ENCODE measurements at places on chromosomes 3 and 15.

GRCh38 chr15:77276096-77276495 lies 143.8 kb downstream of the PEAK1 start:
- DNase-seq: no peak

GRCh38 chr15:98647026-98647773 lies 1.1 kb upstream of the IGF1R start:
- DNase-seq: no peak

DNA sequence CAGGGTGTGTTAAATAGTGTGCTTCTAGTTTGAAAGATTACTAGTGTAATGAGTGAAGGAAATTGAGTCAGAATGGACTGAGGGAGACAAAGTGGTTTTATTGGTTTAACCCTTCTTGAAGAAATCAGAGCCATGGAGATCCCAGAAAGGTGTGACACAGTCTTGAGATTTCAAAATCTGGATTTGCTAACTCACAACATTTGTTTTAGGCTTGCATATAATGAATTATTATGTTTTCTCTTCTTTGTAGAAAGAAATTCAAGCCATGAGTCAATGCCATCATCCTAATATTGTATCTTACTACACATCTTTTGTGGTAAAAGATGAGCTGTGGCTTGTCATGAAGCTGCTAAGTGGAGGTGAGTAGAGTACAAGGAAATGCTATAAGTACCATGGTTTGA lies 25.1 kb downstream of the OXSR1 start:
- no peak for DNase-seq

DNA sequence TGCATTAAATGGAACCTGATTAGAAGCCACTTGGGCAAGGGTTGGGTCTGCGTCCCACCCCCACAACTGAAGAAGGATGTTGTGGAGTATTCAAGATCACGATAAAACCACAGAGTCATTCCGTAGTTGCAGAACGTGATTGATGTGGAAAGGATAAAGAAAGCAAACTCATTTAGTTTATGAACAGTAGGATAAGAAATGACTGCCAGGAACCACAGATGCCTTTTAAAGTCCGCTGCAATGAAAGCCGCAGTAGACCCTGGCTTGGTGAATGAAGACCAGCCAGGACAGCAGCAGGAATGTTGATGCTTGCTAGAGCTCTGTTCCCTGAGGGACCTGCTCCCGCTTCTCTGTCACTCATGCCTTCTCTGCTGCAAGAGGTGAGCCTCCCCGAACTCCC lies 111.5 kb downstream of the GABRG3 start:
- DNase-seq: no peak

DNA sequence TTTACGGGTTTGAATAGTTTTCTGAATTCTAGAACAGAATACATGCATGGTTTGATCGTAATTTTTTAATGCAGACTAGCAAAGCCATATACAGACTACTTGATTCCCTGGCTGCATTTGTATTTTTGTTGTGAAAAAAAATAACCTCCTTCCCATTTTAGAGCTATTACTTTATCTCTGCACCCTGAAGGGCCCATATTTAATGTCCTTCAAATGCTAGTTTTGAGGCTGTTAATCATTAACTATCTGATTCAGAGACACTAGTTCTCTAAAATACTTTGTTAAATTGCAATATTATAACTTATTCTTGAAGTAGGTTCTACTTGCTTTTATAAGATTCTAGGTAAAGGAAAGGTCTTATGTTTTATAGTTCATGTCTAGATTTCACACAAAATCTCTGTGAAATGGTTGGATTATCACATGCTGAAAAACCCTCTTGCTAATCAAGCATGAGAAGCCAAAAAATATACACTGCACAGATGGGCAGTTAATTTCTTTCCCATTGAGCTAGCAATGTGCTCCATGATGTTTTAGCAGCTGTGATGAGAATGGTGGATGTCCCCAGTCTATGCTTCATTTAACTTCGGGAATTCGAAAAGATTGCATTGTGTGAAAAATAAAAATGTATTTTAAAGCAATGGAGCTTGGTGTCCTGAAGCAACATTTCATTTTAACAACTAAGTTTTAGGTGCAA lies 634.0 kb upstream of the BCHE start:
- no peak for DNase-seq

GRCh38 chr15:65033659-65034269 lies 4.3 kb upstream of the MTFMT start:
- DNase-seq: no peak

GRCh38 chr3:45567730-45568172 lies 26.8 kb upstream of the LIMD1 start:
- no peak for DNase-seq

DNA sequence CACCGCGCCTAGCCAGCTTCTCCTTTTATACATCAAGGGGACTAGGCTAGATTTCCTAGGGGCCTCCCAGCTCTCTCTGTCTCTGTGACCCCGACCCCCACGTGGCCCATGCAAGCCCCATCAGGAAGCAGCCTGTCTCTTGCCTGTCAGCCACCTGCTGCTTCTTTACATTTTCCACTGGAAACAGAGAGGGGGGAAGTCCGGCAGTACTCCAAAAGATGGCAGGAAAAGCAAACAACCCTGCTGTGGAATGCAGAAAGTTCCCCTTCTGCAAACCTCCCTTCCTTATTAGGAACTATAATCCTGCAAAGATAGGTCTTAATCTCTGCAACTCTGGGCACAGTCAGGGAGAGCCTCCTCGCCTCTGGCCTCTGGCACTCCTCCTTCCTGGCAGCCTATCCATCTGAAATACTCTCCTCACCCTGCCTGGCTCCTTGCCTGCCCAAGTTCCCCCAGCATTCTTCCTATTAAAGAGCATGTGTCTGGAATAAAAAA lies 47.4 kb upstream of the HACD2 start:
- no peak for DNase-seq

- DNase-seq: no peak
These were observed 115.8 kb downstream of the CTNNB1 start for GRCh38 chr3:41315126-41315525.

- DNase-seq: no peak
These were observed 39.7 kb downstream of the NPTN start for GRCh38 chr15:73593304-73594074.

Measured in HS-27A (cell line).